Activated CD4-positive, alpha-beta T cell treated with anti-CD3 and anti-CD28 coated beads for 24 hours (primary cell): ENCODE measurements at places on chromosomes 1 and 21.

- no peak for DNase-seq
These were observed 570.9 kb upstream of the CAMK1G start for GRCh38 chr1:209012443-209013196.

DNA sequence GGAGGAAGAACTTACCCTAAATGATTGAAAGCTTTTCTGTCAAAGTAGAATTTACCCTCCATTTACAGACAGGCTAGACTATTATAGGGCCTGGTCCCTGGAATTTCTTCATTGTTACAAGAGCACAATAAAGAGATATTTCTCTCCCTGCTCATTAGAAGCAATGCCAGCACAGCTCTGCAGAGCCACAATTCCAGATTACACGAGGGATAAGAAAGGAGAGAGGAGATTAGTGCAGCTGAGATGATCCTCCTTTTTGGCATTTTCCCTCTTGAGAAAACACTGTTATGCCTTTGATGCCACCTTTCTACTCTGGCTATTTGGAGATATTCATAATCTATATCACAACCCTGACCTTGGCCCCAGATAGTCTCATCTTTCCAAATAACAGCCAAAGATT, 1119.5 kb upstream of the TMPRSS15 start:
- no peak for DNase-seq

DNA sequence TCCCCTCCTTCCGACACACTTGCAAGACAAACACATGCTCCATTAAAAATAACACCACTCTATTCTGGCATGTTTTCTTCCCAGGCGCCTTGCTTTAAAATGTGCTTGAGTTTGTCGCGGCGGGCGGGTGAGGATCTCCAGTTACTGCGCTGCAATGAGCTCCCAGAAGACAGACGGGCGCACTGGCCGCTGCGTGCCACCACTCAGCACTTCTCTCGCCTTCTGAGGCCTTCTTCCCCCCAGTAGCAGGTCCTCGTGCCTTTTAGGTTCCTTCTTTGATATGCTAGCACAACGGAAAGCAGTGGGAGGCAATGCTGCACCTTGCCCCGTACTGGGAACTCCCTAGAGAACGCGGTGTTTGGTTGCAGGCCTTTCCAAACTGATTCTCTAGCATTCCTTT, 279.5 kb upstream of the NR5A2 start:
- DNase-seq: no peak

DNA sequence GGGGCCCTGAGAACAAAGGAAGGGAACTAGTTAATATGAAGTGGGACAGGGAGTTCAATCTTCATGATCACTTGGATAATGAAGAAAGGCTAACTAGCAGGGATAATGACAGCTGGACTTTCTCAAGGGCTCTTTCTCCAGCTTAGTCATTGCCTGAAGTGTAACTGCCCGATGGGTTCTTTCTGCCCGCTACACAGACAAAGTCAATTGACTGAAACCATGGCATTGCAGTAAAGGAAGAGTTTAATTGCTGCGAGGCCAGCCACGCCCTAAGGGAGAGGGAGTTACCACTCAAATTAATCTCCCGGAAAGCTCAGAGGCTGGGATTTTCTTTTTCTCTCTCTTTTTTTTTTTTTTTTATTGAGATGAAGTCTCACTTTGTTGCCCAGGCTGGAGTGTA, 16.6 kb upstream of the SLC2A5 start:
- DNase-seq: no peak
